ENCODE measurements at places on chromosomes 1 and 21.

- DNase-seq = no peak
Observed at GRCh38 chr1:190207733-190208132, 269.9 kb downstream of the BRINP3 start.

- DNase-seq = no peak
Observed at GRCh38 chr1:104768466-104768865, 1018.8 kb downstream of the AMY1C start.

- no peak for DNase-seq
Observed at GRCh38 chr1:75797273-75797588, 549 bp downstream of the MSH4 start.

DNA sequence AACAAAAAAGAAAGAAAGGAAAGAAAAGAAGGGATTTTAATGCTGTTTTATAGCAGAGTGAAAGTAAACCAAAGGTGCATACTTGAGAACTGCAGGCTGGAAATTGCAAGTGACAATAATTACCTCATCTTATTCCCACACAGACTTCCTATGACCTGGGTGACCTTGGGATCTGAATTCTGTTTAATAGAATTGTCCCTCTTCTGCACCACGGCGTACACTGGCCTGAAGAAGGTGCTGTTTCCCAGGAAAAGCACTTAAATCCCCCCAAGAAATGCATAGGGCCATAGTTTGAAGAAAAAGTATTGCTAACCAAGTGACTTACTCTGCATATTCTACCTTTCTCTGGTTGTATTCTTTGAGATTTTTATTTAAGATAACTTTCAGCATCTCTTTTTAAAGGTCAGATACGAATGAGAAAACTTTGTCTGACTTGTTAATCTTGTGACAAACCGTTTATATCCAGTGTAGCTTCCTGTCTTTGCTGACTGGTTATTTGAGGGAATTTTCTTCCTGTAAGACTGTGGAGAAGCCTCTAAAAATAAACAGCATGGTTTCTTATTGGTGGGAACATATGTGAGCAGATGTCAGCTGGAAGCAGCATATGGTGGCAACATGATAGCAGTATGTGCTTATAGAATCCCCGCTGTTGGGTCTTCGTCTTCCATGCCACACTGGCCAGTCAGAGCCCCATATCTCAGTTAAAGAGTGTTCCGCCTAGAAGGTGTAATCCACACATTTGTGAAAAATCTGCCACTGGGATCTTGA is 16.3 kb downstream of the TGFB2 start:
- DNase-seq = peak; percentile 46

GRCh38 chr1:17865912-17866739 is 111.0 kb downstream of the ACTL8 start:
- no peak for DNase-seq

- no peak for DNase-seq
Observed at GRCh38 chr1:17674726-17675500, 80.2 kb upstream of the ACTL8 start.

GRCh38 chr1:19688041-19688842 is 23.6 kb downstream of the HTR6 start:
- no peak for DNase-seq

- DNase-seq = no peak
Observed at GRCh38 chr1:245790441-245790840, 635.7 kb downstream of the KIF26B start.

DNA sequence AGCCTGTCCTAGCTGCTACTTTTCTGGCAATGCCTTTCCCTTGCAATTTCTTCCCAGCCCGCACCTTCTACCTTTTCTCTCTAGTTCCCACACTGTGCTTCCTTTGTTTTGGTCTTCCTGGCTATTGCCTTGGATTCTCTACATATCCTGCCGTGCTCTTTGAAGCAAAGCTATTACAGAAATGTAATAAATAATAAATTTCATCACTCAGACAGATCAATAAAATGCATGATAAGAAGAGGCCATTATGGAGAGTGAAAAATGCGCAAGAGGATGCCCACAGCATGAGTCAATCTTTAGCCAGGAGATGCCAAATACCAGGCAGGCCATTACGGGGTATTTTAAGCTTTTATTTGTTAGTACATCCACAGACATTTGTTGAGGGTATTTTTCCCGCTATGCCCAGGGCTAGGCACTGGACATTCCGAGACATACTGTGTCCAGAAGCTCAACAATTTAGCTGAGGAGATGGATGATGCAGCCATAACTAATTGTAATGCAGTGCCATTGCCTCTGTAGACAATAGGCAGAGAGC is 163.6 kb downstream of the ST6GALNAC3 start:
- no peak for DNase-seq

DNA sequence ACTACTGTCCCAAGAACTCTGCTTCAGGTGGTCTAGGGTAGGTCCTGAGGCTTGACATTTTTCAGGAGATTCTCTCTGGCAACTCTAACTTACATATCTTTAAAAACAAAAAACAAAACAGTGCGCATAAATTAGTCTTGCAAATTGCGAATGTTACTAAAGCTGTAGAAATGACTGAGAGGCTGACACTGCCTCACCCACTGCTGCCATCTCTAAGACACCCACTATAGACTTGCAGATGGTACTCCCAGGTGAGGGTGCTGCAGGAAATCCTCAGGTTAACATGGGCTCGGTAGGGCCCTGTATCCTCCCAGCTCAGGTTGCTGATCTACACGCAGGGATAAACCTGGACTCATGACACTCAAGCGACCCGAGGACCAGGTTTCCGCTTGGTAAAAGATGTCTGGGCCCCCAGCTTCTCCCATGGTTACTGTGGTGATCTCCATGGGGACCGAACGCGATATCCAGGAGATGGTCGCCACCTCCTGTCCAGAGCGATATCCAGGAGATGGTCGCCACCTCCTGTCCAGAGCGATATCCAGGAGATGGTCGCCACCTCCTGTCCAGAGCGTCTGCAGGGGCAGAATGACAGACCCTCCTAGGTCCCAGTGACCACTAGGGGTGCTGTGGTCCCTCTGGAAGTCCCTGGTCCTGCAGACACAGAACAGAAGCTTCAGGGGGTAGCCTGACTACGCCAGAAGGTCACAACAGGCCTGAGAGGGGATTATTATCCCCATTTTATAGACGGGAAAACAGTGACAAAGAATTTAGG is 16.2 kb upstream of the LY9 start:
- DNase-seq = peak; percentile 31

GRCh38 chr1:115069659-115070308 is 19.5 kb downstream of the TSPAN2 start:
- DNase-seq = no peak

DNA sequence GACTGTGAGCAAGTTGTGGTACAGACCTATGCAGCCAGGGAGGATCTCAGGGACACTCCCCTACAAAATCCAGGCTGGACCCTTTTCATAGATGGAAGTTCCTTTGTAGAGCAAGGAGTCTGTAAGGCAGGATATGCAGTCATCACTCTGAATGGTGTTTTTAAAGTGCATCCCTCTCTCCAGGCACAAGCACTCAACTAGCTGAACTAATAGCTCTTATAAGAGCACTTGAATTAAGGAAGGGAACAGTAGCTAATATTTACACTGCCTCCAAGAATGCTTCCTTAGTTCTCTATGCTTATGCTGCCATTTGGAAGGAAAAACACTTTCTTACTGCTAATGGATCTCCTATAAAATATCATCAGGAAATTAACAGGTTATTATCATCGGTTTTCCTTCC is 27.0 kb upstream of the SMYD3 start:
- DNase-seq = no peak

- no peak for DNase-seq
Observed at GRCh38 chr1:218771931-218772330, 401.7 kb upstream of the LYPLAL1 start.

- no peak for DNase-seq
Observed at GRCh38 chr1:59193443-59194093, 103.3 kb upstream of the FGGY start.

GRCh38 chr21:29307718-29308455 is 9.2 kb downstream of the BACH1 start:
- peak; percentile 4 for DNase-seq

DNA sequence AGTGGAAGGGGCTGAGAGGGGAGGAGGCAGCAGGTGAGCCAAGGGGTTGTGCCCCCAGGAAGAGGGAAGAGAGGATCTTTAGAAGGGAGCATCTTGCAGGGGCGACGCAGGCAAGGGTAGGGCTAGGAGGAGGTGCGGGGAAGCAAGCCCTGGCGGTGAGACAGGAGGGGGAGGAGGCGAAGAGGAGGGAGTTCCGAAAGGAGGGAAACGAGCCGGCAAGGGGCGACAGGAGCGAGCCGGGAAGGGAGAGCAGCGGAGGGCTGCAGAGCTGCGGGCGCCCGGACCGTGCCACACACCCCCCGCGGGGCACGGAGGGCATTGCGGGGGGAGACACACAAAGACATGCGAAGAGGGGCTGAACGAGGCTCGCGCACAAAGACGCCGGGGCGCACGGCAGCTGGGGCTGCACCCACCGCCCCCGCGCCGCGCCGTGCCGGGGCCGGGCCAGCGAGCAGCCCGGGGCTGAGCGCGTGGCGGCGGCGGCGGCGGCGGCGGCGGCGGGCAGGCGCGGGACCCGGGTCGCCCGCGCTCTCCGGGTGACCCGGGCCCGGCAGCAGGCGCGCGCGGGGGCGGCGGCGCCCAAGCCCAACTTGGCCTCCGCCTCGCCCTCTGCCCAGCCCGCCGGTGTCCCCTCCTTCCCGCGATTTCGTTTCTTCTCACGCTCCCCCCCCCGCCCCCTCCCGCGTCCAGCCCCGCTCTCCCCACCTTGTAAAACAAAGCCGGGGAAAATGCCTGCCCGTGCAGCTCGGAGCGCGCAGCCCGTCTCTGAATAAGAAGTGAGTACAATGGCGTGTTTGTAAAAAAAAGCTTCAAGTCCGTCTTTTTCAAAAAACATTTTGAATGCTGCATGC is at the start of gene KCNK2:
TSS of gene KCNK2 (plus strand) at position 206 of the 851 bp plus-strand sequence. CDS start 649 bp downstream, outside the sequence.
- DNase-seq = no peak

DNA sequence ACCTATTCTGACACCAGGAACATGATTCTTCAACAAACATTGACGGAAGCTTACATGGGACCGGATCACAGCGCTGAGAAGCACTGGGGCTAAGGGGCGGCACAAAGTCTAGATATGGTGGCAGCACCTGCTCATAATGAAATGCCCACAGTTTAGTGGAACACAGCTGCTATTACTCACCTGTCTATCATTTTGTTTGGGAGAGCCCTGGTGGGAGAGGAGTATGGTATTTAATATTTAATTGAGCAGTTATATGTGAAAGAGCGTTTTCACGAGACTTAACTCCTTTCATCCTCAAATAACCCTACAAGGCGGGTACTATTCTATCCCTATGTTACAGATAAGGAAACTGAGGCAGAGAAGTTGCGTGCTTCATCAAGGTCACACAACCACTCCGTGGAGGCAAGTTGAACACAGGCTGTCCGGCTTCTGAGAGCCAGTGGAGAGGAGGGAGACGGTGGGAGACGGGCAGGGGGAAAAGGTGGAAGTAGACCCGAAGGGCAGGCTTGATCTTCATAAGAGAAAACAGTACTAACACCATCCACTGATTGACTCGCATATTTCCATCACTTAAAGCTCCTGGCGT is 790 bp upstream of the TSNAX start:
- DNase-seq = peak; percentile 72

DNA sequence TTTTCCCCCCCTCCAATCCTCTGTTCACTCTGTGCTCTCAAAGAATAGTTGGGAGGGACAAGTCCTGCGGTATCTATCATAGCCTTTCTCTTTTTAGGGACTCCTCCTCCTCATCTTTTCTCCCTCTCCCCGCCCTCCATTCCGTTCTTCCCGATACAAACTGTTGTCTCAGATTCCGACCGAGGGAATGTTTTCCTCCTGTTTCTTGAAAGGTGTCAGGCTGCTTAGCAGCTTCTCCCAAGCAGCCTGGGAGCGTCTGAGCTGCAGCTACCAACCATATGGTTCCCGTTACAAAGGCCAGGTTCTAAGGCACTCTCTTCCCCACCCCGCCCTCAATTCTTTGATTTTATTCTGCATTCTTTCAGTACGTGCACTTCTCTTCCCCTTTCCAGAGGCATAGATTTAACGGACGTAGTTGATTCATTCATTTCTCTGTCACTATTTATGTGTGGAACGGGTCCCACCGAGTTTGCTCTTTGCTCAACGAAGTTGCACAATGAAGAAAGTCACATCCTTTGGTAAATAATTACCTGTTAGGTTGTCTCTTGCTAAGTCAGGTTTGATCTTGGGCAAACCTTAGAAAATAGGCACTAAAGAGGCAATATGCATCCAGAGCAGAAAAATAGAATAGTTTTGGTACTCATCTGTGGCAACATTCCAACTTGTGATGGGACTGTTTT is 2.8 kb downstream of the ADGRL2 start:
- DNase-seq = no peak

- DNase-seq = no peak
Observed at GRCh38 chr1:65615859-65616258, 176.8 kb upstream of the PDE4B start.

GRCh38 chr21:32173121-32173724 is 105.6 kb downstream of the MIS18A start:
- no peak for DNase-seq

DNA sequence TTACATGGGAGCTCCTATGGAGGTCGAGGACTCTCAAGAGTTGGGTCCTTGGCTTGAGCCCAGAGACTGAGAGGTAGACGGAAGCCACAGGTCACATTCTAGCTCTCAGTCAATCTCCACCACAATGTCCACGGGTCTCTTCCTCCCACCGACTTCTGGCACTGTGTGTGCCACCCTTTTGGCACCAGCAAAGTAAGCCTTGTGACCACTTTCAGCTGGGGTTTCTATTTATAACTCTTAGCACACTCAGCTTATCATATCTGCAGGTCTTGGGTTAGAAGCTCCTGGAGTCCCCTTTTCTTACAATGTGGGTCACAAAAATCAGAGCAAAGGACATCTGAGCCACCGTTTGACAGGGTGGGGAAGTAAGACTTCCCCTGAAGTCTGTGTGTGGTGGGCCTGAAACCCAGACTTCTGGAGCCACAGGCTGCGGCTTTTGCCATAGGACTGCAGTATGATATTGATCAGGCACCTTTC is 28.3 kb downstream of the NCMAP start:
- no peak for DNase-seq

DNA sequence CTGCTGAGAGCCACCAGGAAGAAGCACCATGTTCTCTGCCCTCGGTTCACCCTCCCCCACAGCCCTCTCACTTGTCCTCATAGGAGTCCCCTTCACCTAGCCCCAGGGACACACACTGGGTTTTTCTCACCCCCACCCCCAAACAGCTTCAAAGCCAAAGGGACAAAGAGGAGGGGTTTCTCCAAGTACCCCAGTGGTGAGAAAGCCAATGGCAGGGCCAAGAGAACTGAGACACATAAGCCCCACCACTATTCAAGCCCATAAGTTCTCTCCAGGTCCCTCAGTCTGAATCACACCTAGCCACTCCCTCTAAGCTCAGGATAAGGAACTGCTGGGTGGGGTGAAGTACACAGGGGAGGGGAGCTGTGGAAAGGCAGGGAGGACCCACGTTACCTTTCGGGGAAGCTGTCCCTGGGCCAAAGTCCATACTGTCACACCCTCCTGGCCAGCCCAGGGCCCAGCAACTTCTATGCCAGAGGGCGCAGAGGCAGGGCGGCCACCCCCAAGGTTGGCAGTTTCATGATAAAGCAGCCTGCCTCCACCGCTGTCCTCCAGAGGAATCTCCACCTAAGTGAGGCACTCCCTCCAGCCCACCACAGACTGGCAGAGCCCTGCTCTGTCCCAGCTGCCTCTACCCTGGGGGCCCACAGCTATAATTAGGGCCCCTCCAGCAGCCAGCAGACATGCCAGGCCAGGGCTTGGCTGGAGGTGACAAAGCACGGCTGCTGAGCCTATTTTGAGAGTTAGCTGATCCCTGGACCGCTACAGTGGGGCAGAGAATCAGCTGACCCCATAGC is 39.0 kb upstream of the PPP1R15B start:
- no peak for DNase-seq

Measured in Kasumi-1 (cell line).